ENCODE measurements at places on chromosomes 3 and 15. TPM values are rescaled to one million over a fixed set of nuclear protein-coding genes. Genes with fewer than 3 reads are reported as not detected.

The LRRC28 gene
- 20.9 TPM for total RNA-seq

The DUOXA1 gene
- total RNA-seq: 0.07 TPM

The SAMMSON gene
- total RNA-seq: not detected

The MINAR1 gene
- 1.6 TPM for total RNA-seq

The GOLGA6A gene
- 0.07 TPM for total RNA-seq

The SLC28A2 gene
- not detected for total RNA-seq

The RPP25 gene
- 2.6 TPM for total RNA-seq

The CIP2A gene
- 6.2 TPM for total RNA-seq

The PAQR9 gene
- total RNA-seq: 0.36 TPM
